ENCODE measurements at places on chromosomes 3 and 15.

- no peak for DNase-seq
These were observed 25.2 kb upstream of the RHCG start for GRCh38 chr15:89521605-89522004.

DNA sequence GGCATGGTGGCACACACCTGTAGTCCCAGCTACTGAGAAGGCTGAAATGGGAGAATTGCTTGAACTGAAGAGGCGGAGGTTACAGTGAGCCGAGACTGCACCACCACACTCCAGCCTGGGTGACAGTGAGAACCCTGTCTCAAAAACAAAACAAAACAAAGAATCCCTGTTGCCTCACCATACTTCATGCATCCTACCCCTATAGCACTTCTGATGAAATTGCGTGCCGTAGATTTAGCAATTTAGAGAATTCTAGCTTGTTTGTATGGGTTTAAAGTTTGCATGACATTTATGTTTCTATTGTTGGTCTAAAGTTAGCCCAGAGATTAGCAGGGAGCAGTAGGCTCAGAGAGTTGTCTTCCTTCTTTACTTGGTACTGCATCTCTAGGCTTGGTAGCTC is 7.8 kb downstream of the RAB5A start:
- DNase-seq = no peak

DNA sequence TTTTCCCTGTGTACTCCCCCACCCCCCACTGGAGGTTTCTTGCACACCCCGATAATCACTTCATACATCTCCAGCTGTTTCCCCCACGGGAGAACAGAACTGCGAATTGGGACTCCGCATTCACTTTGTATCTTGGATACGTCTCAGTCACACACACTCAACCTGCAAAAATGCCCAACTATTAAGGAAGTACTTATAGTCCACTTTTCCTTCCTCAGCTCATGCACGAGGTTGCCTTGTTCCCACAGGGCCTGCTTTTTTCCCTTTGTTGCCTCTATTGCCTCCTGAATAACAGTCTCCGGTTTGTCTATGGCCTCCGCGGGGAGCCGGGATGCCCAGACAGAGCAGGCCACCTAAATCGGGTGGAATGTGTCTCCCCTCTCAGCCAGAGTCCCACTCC is 282.3 kb downstream of the PYDC2 start:
- no peak for DNase-seq

DNA sequence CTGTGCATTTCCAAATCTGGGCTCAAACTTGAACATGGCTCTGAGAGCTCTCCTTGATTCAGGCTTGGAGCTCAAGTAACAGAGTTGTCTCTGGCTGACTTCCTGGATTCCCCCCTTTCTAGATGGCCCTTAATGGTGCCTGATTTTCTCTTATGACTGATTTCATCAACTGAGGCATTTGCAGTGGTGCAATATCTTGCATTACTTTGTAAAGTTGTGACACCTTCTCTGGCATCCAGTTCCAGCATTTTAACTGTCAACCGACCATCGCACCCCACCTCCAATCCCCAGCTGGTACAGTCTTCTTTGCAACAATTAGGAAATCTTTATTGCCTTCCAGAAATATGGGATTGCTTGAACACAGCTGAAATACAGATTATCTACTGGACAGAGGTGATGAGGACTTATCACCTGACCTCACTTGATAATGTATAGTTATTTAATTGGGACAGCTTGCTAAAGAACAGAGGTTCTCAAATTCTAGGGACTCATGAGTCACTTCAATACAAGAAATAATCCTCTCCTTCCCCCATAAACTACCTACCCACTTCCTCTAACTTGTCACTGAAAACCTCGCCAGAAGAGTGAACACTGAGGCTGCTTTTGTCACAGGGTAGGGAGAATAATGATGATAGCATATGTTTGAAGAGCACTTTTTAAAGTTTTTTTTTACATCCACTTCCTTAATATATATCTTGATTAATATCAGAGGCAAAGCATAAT is 41.8 kb downstream of the FILIP1L start:
- no peak for DNase-seq
